ENCODE measurements at places on chromosomes 6 and 20.

- DNase-seq, result peak; percentile 12
Observed at GRCh38 chr6:159871906-159872305, 18.9 kb upstream of the MAS1 start.

DNA sequence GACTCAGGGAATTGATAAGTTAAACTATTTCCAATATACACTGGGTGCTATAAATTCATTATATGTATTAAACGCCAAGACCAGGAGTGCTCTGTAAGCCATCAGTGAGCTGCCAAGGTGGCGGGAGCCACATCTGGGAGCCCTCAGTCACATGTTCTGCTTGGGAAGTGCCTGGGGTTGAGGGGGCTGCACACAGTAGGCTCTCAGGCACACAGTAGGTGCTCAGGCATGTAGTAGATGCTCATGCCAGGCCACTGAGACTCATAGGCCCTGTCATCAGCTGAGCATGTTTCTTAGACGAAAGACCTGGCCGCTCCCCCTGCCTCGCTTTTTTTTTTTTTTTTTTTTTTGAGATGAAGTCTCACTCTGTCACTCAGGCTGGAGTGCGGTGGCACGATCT is 83.3 kb upstream of the BHLHE23 start:
- DNase-seq, result no peak

- DNase-seq, result peak; percentile 6
Observed at GRCh38 chr20:61117725-61118124, 134.3 kb upstream of the CDH4 start.

- DNase-seq, result no peak
Observed at GRCh38 chr6:4018924-4019236, 60.1 kb downstream of the FAM217A start.

- peak; percentile 71 for DNase-seq
Observed at GRCh38 chr20:50366270-50367103, 143.7 kb upstream of the PTPN1 start.
